GM12865 (cell line): ENCODE measurements at places on chromosomes 12 and 14.
A peak's percentile ranks its signal among the peaks of the same experiment; 100 is the strongest.

- DNase-seq, result no peak
Observed at GRCh38 chr14:90096566-90096965, 34.8 kb downstream of the KCNK13 start.

DNA sequence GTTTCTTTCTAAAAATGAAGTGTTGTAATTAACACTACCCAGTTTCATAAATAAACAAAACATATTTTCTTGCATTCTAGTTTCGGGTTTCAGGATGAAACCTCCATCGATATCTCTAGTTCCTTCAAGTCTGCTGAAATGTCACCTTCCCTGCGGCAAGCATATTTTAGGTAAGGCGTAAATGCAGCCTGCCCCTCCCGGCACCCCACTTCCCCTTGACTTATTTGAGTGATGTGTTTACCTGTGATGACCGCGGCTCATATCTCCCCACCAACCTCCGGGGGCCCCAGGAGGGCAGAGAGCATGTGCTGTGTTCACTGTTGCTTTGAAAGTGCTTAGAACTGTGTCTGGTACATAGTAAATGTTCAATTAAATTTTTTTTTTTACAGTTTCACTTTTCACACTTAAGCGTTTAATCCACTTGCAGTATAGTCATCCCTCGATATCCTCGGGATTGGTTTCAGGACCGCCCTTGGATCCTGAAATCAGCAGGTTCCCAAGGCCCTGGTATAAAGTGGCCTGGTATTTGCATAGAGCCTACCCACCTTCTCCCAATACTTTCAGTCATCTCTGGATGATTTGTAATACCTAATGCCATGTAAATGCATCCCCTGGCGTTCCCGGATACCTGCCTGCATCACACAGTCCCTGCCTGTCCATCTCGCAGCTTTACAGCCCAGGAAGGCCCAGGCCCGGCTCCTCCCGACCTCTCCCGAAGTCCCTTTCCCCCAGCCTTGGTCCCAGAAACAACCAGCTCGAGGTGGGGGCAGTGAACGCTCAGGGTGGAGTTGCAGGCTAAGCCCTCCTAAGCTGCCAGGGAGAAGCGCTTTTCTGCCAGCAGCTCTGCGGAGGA, 40.2 kb upstream of the FBRSL1 start:
- peak; percentile 94 for DNase-seq

GRCh38 chr12:122834104-122834920, 945 bp upstream of the HIP1R start:
- DNase-seq, result no peak

DNA sequence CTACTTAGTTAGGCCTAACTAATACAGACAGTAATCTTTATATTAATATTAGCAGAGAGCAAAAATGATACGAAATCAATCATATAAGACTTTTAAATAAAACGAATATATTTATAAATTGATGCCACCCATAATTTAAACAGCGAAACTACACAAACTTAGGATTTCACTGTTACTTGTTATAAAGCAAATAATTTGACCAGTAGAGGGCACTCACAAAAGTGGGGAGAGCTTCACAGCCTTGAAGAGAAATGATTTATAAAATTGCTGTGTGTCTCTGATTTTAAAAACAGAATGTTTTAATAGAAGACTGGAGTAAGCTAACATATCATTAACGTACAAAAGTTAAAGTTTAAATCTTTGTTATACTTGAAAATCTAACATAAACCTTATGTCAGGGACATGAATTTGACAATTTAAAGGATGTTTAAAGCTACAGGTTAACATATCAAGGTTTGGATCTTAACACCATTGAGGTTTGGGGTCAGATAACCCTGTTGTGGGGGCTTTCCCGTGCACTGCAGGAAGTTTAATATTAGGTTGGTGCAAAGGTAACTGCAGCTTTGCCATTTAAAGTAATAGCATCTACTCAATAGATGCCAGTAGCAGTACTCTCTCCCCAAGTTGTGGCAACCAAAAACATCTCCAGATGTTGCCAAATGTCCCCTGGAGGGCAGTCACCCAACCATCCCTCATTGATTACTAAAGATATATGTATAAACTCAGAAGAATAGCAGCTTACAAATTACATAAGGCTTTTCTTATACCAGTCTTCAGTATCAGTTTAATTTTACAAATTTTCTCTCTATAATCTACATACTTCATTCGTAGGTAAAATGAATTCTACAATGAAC, 9.3 kb downstream of the KRAS start:
- peak; percentile 64 for DNase-seq

DNA sequence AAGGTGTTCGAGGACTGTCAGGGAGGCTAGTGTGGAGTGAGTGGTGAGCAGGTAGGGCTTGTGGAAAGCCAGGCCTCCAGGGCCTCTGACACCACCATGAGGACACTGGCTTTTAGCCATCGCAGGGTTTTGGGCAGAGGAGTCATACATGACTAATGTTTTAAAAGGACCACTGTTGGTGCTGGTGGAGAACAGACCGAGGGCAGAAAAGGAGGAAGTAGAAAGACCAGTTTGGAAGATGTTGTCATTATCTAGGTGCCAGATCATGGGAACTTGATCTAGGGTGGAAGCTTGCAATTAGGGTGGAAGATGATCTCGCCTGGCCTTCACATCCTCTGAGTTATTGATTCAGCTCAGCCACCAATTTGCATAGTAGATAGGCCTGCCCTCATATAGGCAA, 144.2 kb downstream of the C12orf75 start:
- no peak for DNase-seq

DNA sequence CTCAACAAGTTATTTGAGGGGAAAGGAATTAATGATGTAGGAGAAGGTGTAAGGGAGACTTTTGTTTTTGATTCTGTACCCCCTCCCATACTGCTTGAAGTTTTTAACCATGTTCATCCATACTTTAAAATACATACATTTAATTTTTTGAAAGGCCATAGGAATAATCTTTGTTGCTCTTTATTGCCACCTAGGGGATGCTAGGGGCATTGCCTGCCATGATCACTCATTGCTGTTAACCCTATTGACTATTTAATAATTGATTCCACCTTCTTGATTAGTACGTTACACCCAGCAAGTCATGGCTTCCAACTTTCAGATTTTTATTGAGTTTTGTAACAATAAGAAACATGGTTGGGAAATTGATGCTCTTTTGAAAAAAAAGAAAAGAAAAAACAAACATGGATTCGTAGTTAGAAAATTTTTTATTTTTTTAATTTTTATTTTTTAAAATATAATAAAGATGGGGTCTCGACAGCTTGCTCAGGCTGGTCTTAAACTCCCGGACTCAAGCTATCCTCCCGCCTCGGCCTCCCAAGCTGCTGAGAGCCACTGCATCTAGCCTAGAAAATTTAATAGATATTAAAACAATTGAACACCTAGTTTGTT, 8.5 kb upstream of the PRKAB1 start:
- peak; percentile 46 for DNase-seq

DNA sequence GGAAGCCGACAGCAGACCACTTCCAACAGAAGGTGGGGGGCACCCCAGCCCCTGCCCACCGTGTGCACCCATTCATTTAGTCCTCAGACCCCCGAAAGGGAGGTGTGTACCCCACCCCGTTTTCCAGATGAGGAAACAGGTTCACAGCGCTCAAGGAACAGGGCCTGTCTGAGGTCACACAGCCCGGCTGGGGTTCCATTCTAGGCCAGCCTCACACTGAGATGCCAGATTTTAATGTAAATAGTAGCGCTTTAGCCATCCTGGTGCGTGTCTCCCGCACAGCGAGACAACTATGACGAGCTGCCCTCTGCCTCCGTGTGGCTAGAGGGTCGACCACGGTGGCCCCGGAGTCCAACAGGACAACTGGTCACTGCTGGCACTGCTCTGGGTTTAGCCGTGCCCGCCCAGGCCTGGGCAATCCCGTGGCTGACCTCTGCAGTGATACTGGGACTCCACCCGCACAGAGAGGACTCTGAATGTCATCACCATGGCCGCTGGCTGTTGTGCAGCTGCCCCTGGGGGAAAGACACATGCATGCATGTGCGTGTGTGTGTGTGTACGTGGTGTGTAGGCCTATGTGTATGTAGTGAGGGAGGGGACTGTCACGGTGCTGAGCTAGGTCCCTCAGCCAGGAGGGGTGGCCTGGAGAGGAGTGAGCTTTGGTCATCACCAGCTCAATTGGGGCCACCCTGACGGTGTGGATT, 31.6 kb downstream of the BEGAIN start:
- no peak for DNase-seq

DNA sequence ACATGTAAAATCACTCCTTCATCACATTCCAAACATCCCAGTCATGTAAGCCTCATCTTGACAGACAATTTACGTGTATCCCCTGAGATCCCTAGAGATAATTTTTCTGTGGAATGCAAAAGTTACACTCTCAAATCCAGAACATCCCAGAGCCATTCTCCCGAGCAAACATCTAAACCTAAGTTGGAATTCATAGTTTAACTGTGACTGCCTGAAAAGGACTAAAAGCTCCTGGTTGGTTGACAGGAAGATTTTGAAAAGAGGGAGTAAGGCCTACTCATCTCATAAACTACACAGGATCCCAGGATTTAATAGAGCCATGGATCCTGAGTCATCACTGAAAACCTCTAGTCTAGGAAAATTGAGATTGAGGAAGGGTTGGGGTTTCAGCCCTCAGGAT, 123.6 kb downstream of the SCN8A start:
- no peak for DNase-seq

- no peak for DNase-seq
Observed at GRCh38 chr14:50025776-50026175, 90.6 kb downstream of the VCPKMT start.

DNA sequence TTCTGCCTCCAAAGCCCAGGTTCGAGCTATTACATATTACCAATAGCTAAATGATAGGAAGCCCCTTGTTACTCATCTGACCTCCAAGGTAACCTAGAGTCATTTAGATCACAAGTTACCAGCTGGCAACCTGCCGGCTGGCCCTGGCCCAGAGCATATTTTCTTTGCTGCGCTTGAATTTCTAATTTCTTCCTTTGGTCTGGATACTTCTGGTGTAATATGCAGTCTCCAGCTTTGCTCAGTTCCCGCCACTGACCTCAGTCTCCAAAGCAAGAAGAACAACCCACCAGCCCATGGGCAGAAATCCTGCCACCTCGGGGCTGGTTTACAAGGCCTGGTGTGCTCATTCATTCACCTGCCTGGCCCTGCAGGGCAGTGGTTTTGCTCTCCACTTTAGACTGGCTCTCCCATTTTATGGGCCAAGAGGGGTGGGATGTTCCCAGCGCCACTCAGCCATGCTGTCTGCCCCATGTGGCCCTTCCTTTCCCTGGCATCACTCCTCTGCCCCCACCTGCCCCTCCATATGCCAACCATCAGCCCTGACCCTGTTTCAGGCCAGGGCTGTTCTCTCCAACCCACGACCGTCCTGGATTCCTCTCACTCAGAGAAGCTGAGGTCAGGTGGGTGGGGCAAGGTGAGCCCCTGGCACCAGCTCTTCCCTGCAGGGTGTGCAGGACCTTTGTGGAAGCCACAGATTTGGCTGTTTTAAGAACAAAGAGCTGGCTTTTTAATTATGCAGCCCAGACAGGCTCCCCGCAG, 76.0 kb downstream of the PRIMA1 start:
- DNase-seq, result no peak

GRCh38 chr12:43222796-43223195, 329.2 kb downstream of the ADAMTS20 start:
- DNase-seq, result no peak
